Brain (organoid and tissue), 16 donors: ENCODE measurements at places on chromosomes 11 and 22. TPM values are rescaled to one million over a fixed set of nuclear protein-coding genes. Genes with fewer than 3 reads are reported as not detected.

CSKMT gene
- polyA plus RNA-seq: 7.9 TPM

FGF3 gene
- not detected for polyA plus RNA-seq

TCN2 gene
- 39.2 TPM for polyA plus RNA-seq

DNA sequence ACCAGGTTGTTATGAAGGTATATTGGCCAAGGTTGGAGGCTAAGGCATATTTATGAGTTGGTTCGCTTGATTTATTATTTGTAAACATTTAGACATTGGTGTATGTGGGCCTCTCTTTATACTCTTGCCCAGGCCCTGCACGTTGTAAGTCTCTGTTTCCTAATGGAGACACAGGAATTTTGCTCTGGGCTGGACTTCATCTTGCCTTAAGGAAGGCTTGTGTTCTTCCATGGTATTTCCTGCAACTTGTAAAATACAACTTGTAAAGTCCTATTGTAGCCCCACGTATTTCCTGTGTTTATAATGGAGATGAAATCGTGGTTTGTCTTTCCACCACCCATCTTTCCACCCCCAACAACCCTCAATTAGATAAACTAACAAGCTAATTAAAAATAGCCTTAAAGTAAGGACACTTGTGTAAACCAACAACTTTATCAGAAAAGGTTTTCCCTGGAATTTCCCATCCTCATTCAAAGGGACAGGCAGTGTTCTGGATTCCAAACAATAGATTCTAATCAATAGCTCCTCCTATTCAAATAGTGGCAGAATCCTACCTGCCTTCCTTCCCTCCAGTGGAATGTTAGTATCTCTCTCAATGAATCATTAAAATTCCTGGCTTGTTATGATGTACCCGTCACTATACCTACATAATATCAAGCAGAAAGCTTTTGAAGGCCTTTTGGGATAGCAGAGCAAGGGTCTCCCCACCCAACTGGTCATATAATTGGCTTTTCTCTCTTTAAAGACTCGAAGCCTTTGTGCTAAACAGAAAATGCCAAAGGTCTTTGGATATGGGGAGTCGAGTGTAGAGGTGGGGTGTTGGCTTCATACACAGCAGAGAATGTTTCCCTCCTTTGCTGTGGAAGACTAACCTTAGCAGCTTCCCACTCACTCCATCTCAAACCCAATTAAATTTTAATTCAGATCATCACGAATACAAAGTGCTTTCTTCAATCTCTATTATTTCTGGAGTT lies 77.1 kb downstream of the UBASH3B start:
- no peak for DNase-seq

SOX6 gene
- 3.3 TPM for polyA plus RNA-seq

- peak; percentile 51 for DNase-seq
Observed at GRCh38 chr11:83035070-83035854, 36.4 kb downstream of the RAB30 start.

- DNase-seq: peak; percentile 89
Observed at GRCh38 chr22:49415151-49415951, 412.3 kb downstream of the BRD1 start.

DNA sequence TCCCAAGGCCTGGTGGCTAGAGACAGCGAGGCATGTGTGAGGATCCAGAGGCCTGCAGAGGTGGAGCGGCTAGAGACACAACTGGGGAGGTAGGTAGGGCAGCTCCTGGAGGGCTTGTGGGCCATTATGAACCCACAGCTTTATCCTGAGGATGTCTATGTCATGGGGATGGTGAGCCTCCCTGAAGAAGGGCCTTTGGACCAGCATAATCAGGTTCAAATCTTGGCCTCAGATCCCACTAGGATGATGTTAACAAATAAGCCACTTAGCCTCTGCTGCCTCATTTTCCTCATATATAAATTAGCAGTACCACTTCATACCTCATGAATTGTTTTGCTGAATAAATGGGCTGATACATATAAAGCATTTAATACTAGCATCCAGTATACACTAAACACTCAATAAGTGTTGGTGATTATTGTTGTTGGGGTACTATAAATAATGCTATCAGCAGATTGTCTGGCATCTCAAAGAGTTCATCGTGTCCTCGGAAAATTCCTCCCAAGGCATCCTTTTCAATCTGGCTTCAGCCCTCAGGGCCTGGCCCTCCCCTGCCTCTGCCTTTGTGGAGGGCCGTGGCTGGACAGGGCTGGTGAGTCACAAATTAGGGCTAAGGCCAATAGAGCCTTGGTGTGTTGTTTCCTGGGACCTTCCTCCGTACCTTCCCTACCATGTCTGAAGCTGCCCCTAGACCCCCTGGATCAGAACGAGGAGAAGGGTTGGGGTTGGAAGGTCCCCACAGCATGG lies 30.9 kb upstream of the LRRC32 start:
- no peak for DNase-seq

GRCh38 chr11:116366980-116367645 lies 405.7 kb downstream of the BUD13 start:
- DNase-seq: no peak

PHOX2A gene
- polyA plus RNA-seq: 9.1 TPM

DNA sequence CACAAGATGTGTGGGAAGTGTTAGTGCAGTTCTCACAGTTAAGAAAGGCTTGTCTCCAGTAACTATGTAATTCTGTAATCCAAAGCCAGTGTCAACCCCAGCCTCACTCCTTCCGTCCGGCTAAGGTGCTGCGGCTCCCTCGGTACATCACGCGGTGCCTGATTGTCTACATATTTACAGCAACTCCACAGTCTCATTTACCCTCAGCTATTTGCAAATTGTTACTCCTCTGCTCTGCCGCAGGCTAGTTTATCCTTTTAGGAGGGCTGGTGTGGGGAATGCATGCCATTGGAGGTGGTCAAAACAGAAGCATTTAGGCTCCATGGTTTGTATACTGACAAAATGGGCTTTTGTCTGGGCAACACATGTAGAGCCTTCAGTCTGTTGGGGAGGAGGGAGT lies 358.3 kb downstream of the METTL15 start:
- no peak for DNase-seq

DNA sequence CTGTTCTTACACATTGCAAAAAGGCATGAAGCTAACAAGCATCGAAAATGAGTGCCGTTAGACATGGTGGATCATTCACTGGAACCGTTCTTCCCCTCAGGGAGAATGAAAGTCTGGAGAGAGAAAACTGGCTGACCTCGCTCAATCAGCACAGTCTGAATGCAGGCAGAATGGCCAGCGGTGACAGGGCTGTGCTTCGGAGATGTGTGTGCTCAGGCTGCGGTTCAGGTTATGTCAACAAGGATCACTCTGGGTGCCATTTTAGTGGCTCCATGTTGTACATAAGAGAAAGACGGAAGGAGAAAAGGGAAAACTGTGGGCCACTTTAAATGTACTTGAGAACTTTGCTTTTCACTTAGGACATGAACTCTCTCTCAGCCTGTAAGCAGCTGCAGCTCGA lies 749.8 kb upstream of the ARHGAP42 start:
- no peak for DNase-seq

DNA sequence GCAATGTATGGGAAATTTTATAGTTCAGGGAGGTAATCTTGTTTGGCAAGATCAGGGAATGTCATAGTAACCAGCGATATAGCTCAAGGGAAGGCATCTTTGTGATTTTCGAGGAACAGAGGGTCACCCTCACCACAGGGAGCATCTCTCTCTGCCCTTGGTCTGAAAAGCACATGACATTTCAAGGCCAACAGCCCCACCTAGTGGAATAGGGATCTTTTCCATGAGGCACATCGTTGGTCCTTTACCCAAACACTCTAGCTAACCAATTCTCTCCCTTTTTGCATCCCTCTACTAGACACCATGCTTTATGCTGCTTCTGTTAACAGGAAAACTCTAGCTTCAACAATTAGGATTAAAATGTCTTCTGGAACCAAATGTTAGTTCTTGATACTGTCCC lies 179.0 kb downstream of the GRM5 start:
- no peak for DNase-seq

- DNase-seq: no peak
Observed at GRCh38 chr11:79348976-79349682, 91.7 kb downstream of the TENM4 start.

RPS6KA4 gene
- 17.6 TPM for polyA plus RNA-seq

GRCh38 chr11:10762185-10762584 lies 11.1 kb downstream of the CTR9 start:
- no peak for DNase-seq

C11orf65 gene
- 1.4 TPM for polyA plus RNA-seq

ZNRD2 gene
- polyA plus RNA-seq: 108 TPM

DNA sequence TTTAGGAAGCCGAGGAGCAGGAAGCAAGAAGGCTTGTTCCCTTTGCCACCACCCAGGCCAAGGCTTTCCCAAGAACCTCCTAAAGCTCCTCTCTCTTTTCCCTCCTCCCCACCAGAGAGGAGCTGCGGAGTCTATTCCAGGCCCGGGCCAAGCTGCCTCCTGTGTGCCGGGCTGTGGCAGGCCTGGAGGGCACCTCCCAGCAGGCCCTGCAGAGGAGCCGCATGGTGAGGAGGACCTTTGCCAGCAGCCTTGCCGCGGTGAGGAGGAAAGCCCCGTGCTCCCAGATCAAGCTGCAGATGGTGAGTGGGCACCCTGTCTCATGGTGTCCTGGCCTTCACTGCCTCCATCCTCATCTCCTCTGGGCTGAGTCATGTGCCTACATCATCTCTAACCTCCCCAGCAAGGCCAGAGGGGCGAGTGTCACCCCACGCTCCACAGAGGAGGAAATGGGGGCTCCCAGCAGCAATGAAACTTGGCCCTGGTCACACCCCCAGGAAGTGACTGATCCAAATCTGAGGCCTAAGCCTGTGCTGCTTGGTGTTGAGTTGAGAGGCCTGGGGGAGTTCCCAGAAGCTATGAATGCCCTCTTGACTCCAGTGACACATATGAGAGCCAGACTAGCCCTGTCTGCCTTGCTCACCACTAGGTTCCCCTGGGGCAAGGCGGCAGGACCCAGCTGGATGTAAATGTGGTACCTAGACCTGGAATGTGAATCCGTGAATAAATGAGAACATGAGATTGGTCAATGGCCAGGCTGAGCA lies 104.2 kb downstream of the MYO18B start:
- no peak for DNase-seq

GRCh38 chr22:46576556-46577367 lies 39.3 kb upstream of the CELSR1 start:
- DNase-seq: peak; percentile 90
